ENCODE measurements at places on chromosomes 5 and 9.

DNA sequence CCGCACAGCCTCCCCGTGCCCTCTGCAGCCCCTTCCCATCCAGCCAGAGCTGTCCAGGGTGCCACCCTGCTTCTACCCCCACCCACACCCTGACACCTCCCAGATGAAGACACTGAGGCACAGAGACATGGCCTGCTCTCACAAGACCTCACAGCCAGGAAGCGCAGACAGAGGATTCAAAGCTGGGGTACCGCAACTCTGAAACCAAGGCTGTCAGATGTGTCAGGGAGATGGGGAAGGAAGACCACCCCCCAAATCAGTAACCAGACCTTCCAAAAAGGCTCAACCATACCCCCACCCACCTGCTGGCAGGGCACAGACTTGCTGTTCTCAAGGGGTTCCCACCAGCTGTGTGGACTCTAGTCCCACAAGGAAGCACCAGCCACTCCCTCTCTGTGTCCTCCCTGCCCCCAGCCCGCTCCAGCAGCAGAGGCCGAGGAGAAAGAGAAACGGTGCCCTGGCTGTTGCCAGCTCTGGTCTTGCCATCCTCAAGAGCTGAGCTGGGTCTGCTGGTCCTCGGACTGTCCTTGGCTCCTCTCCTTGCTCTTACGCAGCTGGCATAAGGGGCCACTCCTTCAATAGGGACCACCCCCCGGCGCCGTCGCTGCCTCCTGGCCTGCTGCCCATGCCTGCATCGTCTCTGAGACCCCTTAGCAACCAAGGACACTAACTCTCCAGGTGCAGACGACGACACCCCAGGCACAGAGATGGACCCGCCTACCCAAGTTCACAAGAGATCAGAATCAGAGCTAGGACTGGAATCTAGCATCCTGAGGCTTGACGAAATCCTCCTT, 699 bp downstream of the AKNA start:
- DNase-seq, result no peak

- DNase-seq, result no peak
Measured at GRCh38 chr9:113966394-113966793, 90.3 kb downstream of the ZNF618 start.

- DNase-seq, result no peak
Measured at GRCh38 chr5:1659100-1659981, 135.6 kb upstream of the LPCAT1 start.

- DNase-seq, result no peak
Measured at GRCh38 chr9:93622691-93623090, 46.3 kb downstream of the PHF2 start.

DNA sequence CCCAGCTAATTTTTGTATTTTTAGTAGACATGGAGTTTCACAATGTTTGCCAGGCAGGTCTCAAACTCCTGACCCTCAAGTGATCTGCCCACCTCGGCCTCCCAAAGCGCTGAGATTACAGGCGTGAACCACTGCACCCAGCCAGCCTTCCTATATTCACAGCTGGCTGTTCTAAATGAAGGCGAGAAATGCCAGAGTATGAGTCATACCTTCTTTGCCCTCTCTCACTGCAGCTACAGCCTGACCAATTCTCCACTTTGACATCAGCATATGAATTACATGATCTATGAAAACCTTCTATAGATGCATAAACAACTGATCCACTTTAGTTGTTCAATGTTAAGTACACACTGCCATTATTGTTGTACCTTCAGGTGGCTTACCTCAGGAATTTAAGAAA, 14.5 kb downstream of the APTX start:
- no peak for DNase-seq
